ENCODE measurements at places on chromosomes 13 and 19.

- no peak for DNase-seq
These were observed 19.9 kb downstream of the NOSIP start for GRCh38 chr19:49560358-49560900.

- peak; percentile 48 for DNase-seq
These were observed 38.0 kb upstream of the C13orf42 start for GRCh38 chr13:51148952-51149573.

DNA sequence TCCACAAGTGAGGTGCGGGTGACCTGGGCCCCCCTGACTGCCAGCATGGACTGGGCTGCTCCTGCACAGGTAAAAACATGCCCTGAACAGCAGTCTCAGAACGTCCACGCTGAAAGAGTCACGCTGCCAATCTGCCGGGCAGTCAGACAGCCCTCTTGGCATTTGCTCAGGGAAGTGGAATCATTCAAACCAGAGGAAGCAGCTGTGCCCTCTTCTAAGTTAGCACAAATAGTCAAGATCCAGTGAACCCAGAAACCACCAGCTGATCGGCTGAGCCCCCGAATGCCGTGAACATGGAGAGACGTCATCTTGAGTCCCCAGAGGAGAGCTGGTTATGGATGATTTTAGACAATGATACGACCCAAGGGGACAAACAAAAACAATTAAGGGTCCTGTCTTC is 34.4 kb downstream of the KLF2 start:
- DNase-seq: no peak

- no peak for DNase-seq
These were observed 4.7 kb upstream of the GNA15 start for GRCh38 chr19:3131168-3131567.

- no peak for DNase-seq
These were observed 112.3 kb downstream of the COL4A2 start for GRCh38 chr13:110419381-110419791.

DNA sequence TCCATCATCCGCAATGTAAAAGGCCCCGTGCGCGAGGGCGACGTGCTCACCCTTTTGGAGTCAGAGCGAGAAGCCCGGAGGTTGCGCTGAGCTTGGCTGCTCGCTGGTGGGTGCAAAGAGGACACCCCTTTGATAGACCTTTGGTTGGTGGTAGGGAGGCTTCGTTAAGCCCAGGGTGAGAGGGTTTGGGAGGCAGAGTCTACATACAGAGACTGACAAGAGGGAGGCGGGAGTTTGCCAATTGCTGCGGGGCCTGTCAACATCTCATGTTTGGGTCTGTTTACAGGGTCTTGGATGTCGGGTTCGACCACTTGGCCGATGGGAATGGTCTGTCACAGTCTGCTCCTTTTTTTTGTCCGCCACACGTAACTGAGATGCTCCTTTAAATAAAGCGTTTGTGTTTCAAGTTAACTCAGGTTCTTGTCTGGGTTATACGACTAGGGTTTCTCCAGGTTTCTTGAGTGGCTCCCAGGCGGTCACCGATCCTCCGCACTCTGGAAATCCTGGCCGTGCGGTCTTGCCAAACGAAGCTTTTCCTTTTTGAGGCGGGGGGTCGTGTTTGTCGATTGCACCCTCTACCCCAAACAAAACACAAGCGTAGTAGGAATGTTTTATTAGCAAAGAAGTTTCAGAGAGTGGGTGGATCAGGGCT is 816 bp downstream of the RPS28 start:
- no peak for DNase-seq

DNA sequence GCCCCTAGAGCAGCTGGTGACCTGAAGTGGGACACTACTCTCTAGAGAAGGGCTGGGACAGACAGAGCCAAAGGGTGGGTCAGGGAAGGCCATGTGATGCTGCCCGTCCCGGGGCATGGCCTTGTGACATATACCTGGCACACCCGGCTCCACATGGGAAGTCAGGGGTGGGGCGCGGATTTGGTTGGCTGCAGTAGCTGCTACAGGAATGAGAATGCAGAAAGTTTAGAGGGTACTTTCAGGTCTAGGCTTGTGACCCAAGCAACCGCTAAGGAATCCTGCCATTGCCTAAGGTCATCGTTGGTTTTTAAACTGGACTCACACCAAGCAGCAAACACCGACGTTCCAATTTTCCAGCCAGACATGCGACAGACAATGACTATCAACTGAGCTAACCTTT is 25.9 kb downstream of the RCBTB2 start:
- DNase-seq: no peak

- DNase-seq: no peak
These were observed 50.1 kb downstream of the ITGBL1 start for GRCh38 chr13:101502618-101503017.

DNA sequence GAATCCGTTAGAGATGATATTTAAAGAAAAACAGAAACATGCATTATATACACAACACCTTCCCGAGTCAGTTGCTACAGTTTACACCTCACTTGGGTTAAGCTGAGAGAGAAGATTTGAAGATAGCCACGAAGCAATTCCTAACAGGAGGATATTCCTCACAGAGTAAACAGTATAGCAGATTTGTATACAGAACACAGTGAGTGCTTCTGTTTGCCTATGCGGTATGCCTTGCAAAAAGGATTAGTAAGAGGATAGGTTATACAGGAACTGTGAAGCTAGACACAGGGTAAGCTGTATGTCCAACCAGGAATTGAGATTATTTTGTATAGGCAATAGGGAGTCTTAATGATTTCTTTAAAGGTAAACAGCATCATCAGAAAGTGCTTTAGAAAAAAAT is 471.8 kb downstream of the LIG4 start:
- DNase-seq: peak; percentile 50

GRCh38 chr19:2653710-2654707 is 48.5 kb downstream of the GNG7 start:
- no peak for DNase-seq

- no peak for DNase-seq
These were observed 8.9 kb upstream of the FARP1 start for GRCh38 chr13:98133946-98134345.

- no peak for DNase-seq
These were observed 28.0 kb upstream of the WASF3 start for GRCh38 chr13:26529441-26529840.

All from NCI-H2081 (cell line).